ENCODE measurements at places on chromosomes 6 and 20. TPM values are rescaled to one million over a fixed set of nuclear protein-coding genes. Genes with fewer than 3 reads are reported as not detected.

RNF182 gene
- not detected for total RNA-seq

PPP1R16B gene
- total RNA-seq, result 6.3 TPM

OTOR gene
- not detected for total RNA-seq

FNDC11 gene
- 0.14 TPM for total RNA-seq

GGT7 gene
- 21.6 TPM for total RNA-seq

GRCh38 chr6:157541618-157542413 is 160.8 kb downstream of the ZDHHC14 start:
- peaks cover 14% of the 10 kb centered on the region for H3K36me3 ChIP-seq
- no peak overlapping the region for H3K27ac ChIP-seq
- H3K27me3 ChIP-seq, result no peaks in the 10 kb centered on the region
- peaks cover 38% of the 10 kb centered on the region for H3K4me1 ChIP-seq

GRCh38 chr6:52399511-52400312 is 20.4 kb upstream of the EFHC1 start:
- no peak for DNase-seq
- no peaks in the 10 kb centered on the region for H3K27me3 ChIP-seq
- H3K4me1 ChIP-seq, result peaks cover 3% of the 10 kb centered on the region
- no peak overlapping the region for H3K27ac ChIP-seq
- peaks cover 10% of the 10 kb centered on the region for H3K36me3 ChIP-seq
- no peak overlapping the region for H3K4me3 ChIP-seq

- no peaks in the 10 kb centered on the region for H3K27me3 ChIP-seq
- peaks cover 56% of the 10 kb centered on the region for H3K4me1 ChIP-seq
- H3K27ac ChIP-seq, result no peak overlapping the region
Observed at GRCh38 chr6:32116674-32117073, 7.5 kb upstream of the TNXB start.

GRCh38 chr6:131288214-131288613 is 152.9 kb downstream of the AKAP7 start:
- no peak overlapping the region for H3K4me3 ChIP-seq
- H3K27ac ChIP-seq, result no peak overlapping the region
- DNase-seq, result no peak
- H3K27me3 ChIP-seq, result no peaks in the 10 kb centered on the region

- H3K4me3 ChIP-seq, result no peak overlapping the region
- H3K4me1 ChIP-seq, result no peaks in the 10 kb centered on the region
- H3K27me3 ChIP-seq, result no peaks in the 10 kb centered on the region
- H3K36me3 ChIP-seq, result peaks cover 99% of the 10 kb centered on the region
- no peak for DNase-seq
- no peak overlapping the region for H3K27ac ChIP-seq
Observed at GRCh38 chr20:36802326-36803222, 29.0 kb upstream of the DSN1 start.

GRCh38 chr6:97656236-97656635 is 373.2 kb upstream of the MMS22L start:
- H3K4me3 ChIP-seq, result no peak overlapping the region
- no peaks in the 10 kb centered on the region for H3K27me3 ChIP-seq
- H3K27ac ChIP-seq, result no peak overlapping the region
- no peaks in the 10 kb centered on the region for H3K4me1 ChIP-seq
- no peaks in the 10 kb centered on the region for H3K36me3 ChIP-seq
- DNase-seq, result no peak

DNA sequence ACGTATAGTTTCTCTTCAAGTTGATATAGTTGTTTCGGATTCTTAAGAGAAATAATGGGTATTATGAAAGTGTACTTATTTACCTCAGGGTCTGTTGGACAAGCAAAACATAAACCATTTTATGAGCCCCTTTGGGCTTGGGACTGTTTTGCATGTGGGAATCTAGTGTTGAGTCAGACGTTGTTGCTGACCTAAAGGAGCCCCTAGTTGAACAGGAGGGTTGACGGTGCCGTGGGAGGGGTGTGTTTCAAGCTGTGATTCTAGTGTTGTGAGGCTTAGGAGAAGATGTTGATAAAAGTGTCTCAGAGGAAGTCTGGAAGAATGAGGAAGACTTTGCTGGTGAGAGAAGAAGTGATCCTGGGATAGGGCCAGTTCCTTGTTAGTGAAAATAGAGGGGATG is 140.0 kb downstream of the ARID1B start:
- no peak overlapping the region for H3K27ac ChIP-seq
- H3K4me3 ChIP-seq, result no peak overlapping the region
- H3K4me1 ChIP-seq, result peaks cover 60% of the 10 kb centered on the region
- H3K27me3 ChIP-seq, result no peaks in the 10 kb centered on the region
- no peak for DNase-seq

- H3K36me3 ChIP-seq, result no peaks in the 10 kb centered on the region
- no peak overlapping the region for H3K4me3 ChIP-seq
- no peak for DNase-seq
Observed at GRCh38 chr6:17269840-17270239, 11.3 kb upstream of the RBM24 start.

DNA sequence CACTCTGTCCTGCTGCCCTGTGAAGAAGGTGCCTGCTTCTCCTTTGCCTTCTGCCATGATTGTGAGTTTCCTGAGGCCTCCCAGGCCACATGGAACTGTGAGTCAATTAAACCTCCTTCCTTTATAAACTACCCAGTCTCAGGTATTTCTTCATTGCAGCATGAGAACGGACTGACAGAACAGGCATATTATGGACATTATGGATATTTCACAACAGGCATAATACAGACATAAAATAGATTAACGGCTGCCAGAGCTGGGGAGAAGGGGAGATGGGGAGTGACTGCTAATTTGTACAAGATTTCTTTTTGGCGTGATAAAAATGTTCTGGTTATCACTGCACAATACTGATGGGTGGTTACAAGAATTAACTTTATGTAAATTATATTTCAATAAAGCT is 29.4 kb downstream of the TRPC4AP start:
- H3K27ac ChIP-seq, result no peak overlapping the region
- H3K4me1 ChIP-seq, result peaks cover 34% of the 10 kb centered on the region
- no peak overlapping the region for H3K4me3 ChIP-seq
- no peak for DNase-seq

DNA sequence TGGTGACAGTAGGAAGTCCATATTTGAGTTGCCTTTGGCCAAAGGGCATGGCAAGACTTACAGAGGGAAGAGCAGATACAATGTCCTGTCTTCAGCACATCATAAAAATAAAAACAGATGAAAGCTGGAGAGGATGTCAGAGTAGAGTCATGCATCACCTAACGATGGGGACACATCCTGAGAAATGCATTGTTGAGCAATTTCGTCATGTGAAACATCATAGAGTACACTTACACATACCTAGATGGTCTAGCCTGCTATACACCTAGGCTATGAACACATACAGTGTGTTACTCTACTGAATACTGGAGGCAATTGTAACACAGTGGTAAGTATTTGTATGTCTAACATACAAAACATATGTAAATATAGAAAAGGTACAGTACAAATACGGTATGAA is 75.6 kb downstream of the VEGFA start:
- H3K4me1 ChIP-seq, result no peaks in the 10 kb centered on the region
- H3K36me3 ChIP-seq, result no peaks in the 10 kb centered on the region
- H3K4me3 ChIP-seq, result no peak overlapping the region
- DNase-seq, result no peak
- no peak overlapping the region for H3K27ac ChIP-seq
- no peaks in the 10 kb centered on the region for H3K27me3 ChIP-seq

DNA sequence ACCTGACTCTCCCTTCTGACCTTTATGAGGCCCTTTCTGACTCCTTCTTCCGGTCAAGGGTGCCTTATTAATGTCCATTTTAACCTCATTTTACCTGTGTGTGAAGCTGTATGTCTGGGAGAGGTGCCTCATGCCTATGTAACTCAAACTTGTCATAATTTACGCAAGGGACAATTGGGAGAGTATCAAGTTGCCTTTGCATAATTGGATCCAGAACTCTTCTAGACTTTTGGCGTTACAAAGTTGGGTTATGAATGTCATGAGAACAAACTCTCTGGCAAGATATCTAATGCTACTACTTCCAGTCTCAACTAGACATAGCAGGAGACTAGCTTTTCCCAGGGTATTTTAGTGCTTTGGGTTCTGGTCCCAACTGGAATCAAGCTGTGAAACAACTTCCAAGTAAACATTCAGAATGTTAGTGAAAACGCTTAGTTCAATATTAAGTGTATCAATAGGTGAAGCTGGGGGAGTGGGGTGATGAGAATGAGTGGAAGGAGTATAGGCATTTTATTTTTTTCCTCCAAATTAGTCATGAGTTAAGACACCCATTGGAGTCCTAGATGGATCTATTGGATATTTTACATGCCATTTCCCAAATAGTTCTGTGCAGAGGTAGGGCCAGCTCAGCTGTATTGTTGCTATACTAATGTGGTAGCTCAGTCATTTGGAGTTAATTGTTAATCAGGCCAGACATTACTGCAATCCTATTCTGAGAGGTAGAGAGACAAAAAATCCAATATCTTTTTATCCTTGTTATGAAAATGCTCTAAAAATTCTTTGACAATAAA is 159.9 kb downstream of the TFAP2B start:
- no peak overlapping the region for H3K4me3 ChIP-seq
- no peaks in the 10 kb centered on the region for H3K27me3 ChIP-seq
- no peak for DNase-seq

DNA sequence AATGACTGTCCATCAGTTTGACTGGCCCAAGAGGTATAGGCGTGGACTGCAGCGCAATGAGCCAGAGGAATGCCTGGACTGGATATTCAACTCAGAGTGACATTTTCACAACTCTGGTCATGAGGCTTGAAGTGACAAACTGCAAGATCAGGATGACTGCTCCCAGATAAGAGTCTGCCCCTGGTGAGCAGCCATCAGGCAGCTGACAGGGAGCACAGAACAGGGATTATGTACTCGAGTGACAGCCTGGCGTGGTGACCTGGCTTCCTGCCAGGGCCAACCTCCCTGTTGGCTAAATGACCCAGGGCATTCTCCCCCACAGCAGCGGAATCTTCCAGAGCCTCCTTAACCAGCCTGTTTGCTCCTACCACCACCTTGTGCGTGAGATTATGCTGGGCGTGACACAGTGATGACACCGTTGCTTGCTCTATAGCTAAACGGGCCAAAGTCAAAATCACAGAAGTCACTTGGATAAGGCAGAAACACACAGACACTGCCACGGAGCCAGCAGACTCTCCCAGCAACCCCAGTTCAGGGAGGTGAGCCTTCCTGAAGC is 209.1 kb upstream of the JARID2 start:
- DNase-seq, result peak; percentile 85
- no peaks in the 10 kb centered on the region for H3K36me3 ChIP-seq
- peak overlapping the region; percentile 34 for H3K4me3 ChIP-seq
- no peaks in the 10 kb centered on the region for H3K27me3 ChIP-seq
- H3K4me1 ChIP-seq, result peaks cover 5% of the 10 kb centered on the region
- peak overlapping the region; percentile 84 for H3K27ac ChIP-seq

DNA sequence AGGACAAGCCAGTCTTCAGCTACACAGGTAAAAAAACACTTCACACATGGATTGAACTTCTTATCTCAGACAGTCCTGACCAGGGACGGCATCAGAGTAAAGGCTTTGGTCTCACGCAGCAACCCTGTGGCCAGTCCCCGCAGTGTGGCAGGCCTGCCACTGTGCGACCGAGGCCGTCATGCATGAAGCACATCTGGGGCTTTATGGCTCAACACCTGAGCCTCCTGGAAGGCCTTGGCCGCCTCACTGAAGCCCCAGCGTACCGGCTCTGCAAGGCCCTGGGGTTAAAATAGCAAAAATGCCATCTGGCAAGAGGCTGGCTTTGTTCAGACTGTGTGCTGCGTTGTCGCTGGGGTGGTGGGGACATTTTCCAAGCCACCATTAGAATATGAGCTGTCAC is 32.8 kb downstream of the TBC1D7 start:
- no peak overlapping the region for H3K4me3 ChIP-seq
- H3K27ac ChIP-seq, result no peak overlapping the region
- H3K4me1 ChIP-seq, result peaks cover 17% of the 10 kb centered on the region
- peaks cover 77% of the 10 kb centered on the region for H3K36me3 ChIP-seq

DNA sequence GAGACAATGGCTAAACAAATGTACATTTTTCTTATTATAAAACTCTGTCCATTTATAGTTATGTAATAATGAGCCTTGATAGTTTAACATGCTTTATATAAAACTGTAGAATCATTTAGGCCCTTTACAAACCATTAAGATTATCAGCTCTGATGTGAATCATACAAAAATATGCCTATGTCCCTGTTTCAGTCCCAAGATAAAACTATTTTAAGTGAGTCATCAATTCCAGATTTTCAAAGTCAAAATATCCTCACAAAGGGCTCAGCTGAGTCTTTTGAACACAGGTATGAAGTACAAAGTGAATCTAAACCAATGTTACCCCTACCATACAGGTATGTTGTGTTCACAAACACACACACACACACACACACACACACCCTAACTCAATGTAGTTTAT is 88.0 kb downstream of the PTPRK start:
- no peak for DNase-seq
- no peaks in the 10 kb centered on the region for H3K27me3 ChIP-seq
- H3K4me3 ChIP-seq, result no peak overlapping the region
- H3K27ac ChIP-seq, result no peak overlapping the region

DNA sequence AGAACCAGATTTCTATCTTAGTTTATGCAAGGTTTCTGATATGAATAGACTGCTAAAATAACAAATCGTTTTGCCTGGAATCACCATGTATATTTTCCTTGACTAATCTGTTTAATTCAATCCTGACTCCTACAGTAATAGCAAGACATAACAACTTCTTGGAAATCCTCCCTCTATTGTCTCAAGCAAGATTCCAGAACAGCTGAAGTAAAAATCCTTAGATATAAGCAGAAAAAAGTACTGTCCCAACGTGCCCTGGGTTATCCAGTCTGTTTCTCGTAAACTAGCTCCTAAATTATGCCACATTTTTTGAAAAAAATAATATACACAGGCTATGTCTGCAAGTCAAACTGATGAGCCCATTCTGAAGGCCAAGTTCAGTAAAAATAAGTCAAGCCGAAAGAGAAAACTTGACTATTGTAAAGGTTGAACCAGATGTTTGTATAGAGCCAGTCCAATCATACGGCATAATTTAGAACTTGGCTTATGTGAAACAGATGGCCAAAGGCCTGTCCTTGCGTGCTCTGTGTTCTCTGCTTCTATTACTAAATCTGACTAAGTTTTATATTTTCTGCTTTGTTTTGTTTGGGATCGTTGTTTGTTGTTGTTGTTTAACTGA is 341.6 kb upstream of the NRSN1 start:
- H3K27me3 ChIP-seq, result no peaks in the 10 kb centered on the region
- DNase-seq, result no peak
- H3K4me1 ChIP-seq, result no peaks in the 10 kb centered on the region
- no peak overlapping the region for H3K4me3 ChIP-seq
- H3K36me3 ChIP-seq, result no peaks in the 10 kb centered on the region

GRCh38 chr6:106773996-106774629 is 144.7 kb downstream of the QRSL1 start:
- H3K4me1 ChIP-seq, result no peaks in the 10 kb centered on the region
- DNase-seq, result no peak
- no peak overlapping the region for H3K4me3 ChIP-seq
- H3K27me3 ChIP-seq, result no peaks in the 10 kb centered on the region
- H3K36me3 ChIP-seq, result no peaks in the 10 kb centered on the region

- no peaks in the 10 kb centered on the region for H3K36me3 ChIP-seq
- no peak overlapping the region for H3K27ac ChIP-seq
Observed at GRCh38 chr6:139452148-139452876, 77.9 kb upstream of the CITED2 start.

GRCh38 chr20:25574411-25574810 is 10.9 kb downstream of the NINL start:
- no peak overlapping the region for H3K4me3 ChIP-seq
- H3K36me3 ChIP-seq, result no peaks in the 10 kb centered on the region
- no peak for DNase-seq
- H3K27ac ChIP-seq, result no peak overlapping the region

Data from left ventricle myocardium inferior (tissue), 1 donor.